ENCODE measurements at places on chromosomes 3 and 15. TPM values are rescaled to one million over a fixed set of nuclear protein-coding genes. Genes with fewer than 3 reads are reported as not detected.

GRCh38 chr3:217948-218347 lies 21.4 kb downstream of the CHL1 start:
- no peaks in the 10 kb centered on the region for H3K27me3 ChIP-seq
- DNase-seq, result no peak
- H3K4me3 ChIP-seq, result no peak overlapping the region
- no peak overlapping the region for H3K27ac ChIP-seq

- DNase-seq, result no peak
- no peak overlapping the region for H3K4me3 ChIP-seq
- no peak overlapping the region for H3K27ac ChIP-seq
- H3K4me1 ChIP-seq, result no peaks in the 10 kb centered on the region
- H3K36me3 ChIP-seq, result no peaks in the 10 kb centered on the region
These were observed 117.7 kb downstream of the ALDH1A2 start for GRCh38 chr15:57947781-57948180.

- no peaks in the 10 kb centered on the region for H3K36me3 ChIP-seq
- no peak for DNase-seq
- no peak overlapping the region for H3K27ac ChIP-seq
- no peaks in the 10 kb centered on the region for H3K27me3 ChIP-seq
- H3K4me1 ChIP-seq, result no peaks in the 10 kb centered on the region
These were observed 48.7 kb upstream of the MDFIC2 start for GRCh38 chr3:70360979-70361760.

DNA sequence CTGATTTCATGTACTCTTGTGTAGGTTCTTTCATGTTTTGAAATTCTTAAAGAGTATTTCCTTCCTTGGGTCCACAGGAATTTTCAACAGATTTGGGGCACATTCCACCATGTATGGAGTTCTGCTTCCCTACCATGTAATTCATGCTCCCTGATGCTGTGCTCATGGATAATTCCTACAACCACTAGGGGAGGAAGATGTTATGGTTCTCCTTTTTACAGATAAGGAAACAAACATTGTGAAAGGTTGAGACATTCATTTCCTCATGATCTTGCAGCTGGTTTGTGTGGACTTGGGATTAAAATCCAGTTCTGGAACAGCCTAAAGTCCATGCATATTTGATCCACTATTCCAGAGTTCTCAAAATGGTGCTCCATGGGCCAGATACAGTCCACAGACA lies 174.9 kb upstream of the FRMD4B start:
- no peaks in the 10 kb centered on the region for H3K36me3 ChIP-seq
- H3K4me3 ChIP-seq, result no peak overlapping the region
- no peaks in the 10 kb centered on the region for H3K4me1 ChIP-seq
- DNase-seq, result no peak
- H3K27me3 ChIP-seq, result no peaks in the 10 kb centered on the region

PLSCR5 gene
- total RNA-seq, result not detected

MBNL1 gene
- 16.1 TPM for total RNA-seq

Measured in H1 (cell line).